ENCODE measurements at places on chromosomes 12 and 14.

DNA sequence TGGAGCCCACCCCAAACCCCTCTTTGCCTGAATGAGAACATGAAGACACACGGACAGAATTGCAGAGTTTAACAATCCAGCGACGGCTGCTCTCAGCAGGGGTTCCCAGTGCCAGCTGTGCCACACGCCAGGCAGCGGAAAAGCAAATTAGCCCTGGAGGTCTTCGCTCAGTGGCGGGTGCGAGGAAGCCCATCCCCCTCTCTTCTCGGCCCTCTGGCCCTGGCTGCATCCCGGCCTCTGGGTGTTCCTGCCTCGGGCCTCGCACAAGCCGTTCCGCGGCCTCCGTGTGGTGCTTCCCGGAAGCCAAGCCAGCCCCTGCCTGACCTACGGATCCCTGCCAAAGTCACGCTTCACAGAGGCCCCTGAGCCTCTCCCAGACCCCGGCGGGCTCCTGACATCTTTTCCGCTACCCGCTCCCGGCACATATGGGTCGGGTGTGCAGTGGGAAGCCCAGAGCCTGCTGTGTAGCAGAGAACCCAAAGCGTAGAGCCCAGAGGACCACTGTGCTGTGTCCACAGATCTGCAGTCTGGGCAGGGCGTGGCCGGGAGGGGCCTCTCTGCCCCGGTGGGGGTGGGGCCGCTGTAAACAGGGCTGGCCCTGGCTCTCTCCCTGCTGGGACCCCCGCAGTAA, 70.7 kb upstream of the GALNT9 start:
- no peak for DNase-seq

GRCh38 chr12:22121224-22121623, 75.2 kb downstream of the CMAS start:
- peak; percentile 35 for DNase-seq

DNA sequence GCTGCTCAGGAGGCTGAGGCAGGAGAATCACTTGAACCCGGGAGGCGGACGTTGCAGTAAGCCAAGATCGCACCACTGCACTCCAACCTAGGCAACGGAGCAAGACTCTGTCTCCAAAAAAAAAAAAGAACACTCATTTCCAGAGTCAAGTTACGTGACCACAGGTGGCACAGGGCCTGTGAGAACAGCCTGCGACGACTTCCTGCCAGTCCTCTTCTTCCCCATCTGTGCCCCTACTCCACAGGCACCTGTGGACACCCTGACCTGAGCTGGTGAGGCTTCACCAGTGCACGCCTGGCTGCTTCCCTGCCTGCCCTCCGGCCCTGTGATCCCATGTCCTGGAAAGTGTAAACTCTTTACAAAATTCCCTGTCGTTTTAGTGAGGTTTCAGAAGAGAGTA, 77.7 kb downstream of the PPP2R5C start:
- DNase-seq, result no peak

DNA sequence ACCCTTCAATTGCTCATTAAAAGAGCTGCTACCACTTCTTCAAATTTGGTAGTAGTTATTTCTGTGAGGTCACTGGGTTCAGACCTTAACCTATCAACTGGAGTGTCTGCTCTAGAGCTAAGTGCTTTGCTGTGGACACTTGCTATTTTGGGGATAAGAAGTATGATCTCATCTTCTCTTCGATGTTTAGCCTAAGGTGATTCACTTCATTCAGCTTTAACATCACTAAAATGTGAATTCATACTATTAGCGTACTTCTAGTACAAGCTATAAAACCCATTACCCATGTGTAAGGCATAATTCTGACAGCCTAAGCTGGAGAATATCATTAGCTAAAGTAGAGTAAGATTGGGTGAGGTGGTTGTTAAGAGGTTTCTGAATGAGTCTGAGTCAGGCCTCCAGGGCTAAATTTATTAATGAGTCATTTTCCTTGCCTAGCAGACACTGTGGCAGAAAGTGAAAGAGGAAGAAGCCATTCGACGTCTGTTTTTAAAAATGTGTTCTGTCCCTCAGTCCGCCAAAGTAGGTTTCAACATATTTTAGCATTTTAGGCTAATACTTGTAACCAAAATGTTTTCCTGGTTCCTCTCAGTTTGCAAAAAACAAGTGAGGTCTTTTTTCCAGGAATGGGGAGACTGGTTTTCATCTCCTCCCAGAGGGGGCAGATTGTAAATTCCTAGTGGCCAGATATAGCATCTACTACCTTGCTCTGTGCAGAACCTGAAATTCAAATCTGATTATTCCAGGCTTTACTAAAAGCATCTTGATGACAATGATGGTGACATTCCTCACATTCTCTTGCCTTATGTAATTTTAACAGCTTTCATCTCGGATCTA, 103.6 kb downstream of the SSPN start:
- DNase-seq, result no peak

DNA sequence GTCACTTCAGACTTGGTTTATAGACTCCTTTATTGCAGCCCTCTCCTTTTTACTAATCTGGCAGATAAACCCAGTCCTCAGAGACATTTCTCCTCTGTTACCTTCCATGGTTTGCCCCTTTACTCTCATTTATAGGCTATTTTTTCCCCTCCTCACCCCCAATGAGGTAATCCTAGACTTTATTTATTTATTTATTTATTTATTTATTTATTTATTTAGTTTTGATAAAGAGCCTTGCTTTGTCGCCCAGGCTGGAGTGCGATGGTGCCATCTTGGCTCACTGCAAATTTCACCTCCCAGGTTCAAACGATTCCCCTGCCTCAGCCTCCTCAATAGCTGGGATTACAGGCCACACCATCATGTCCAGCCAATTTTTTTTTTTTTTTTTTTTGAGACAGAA, 8.4 kb downstream of the FGD4 start:
- DNase-seq, result no peak

GRCh38 chr12:49089821-49090773, 4.5 kb downstream of the DHH start:
- no peak for DNase-seq

DNA sequence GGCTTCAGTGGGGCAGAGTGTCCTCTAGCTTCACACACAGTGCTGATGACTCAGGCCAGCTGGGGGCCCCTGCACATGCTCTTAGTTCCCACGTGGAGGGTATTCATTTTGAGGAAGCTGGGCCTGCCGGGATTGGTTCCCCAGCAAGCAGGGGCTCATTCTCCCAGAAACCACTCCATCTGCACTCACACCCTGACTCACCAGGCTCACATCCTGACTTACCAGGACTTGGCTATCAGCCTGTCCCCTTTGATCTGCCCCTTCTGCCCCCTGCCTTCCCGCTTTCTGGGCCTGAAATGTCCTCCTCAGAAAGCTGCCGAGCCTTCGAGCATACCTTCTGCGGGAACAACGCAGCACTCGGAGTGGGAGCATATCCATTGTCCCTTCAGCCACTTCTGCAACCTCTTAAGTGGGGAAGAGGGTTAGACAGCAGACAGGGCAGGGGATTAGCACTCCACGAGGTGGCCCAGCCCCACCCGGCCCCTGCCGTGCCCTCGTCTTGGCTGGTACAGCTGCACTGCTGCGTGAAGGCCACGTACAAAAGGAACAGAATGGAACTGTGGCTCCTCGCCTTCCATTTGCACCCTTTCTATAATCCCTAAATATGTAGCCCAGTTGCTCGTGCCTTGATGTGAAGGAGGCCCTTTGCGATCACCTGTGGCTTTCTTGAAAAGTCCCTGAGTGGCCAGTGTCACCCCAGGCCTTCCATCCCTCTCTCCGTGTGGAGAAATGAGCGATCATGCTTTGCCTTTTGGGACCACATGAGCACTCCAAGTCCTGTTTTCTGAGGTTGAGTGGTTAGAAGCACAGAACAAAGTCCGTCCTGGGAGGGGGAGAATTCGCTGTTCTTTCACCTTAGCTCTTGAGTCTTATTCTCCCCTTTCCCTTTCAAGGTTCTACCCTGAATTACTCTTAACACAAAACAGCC, 26.1 kb downstream of the TPCN1 start:
- no peak for DNase-seq

DNA sequence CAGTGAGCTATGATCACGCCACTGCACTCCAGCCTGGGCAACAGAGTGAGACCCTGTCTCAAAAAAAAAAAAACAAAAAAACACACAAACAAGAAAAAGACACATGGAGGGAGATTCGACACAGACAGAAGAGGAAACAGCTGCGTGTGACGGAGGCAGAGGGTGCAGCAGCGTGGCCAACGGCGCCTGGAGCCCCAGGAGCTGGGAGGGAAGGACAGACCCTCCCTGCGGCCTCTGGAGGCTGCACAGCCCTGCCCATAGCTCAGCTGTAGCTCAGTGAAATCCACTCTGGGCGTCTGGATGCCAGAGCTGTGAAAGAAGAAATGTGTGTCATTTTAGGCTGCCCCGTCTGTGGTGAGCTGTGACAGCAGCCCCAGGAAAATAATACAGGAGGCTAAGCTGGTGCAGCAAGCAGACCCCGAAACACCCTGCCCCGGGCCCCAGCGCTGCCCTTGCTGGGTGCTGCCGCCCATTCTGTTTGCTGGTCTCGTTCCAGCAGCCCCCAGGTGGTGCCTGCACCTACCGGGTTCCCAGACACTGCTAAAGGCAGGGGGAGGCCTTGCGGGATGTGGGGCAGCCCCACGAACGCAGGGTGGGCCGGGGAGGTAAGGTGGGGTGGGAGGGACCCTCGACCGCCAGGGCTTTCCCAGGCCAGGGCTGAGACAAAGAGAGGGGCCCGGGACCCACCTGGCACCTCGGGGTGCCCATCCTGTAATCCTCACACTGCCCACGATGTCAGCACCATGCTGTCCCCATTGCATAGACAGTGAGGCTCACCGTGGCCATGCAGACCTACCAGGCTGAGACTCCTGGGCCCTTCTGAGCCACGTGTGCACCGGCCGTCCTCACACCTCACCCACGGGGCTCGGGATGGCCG, 21.2 kb downstream of the GALNT9 start:
- no peak for DNase-seq

DNA sequence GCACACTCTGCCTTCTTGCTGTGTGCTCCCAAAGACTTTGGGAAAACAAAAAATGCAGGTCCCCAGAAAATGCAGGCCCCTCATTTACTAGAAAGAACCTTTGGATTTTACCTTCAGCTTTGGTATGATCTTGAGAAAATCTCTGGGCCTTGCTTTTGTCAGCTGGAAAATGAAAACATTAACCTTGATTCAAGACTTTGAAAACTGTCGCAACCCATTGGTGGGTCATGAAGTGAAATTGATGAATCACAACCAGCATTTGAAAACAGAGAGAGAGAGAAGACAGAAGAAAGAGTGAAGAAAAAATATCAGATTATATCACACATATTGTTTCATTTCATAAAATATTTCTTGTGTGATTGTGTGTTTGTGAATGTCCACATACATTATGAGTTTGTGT, 322.5 kb downstream of the ZFP36L1 start:
- no peak for DNase-seq

GRCh38 chr12:52279422-52280318, 5.2 kb downstream of the KRT86 start:
- DNase-seq, result no peak

- no peak for DNase-seq
These were observed 9.5 kb upstream of the IRF2BPL start for GRCh38 chr14:77037938-77038568.

DNA sequence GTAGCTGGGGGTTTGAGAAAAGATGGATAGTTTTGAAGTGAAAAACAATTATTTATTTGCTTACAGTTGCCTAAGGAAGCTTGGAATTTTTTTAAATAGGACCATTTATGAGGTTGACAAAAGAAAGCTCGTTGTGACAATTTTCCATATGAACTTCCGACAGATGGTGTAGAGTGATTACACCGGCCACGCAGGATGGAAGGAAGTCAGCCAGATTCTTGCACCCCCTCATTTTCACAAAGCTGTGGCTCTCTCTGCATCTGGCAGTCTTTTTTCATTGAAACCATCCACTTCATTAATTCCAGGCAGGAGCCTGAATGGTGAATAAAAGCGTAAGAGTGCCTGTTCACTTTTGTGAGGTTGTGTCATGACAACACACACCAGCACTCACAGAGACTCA, 1284.1 kb downstream of the AACS start:
- DNase-seq, result no peak

- DNase-seq, result no peak
These were observed 1341.4 kb downstream of the FSCB start for GRCh38 chr14:43165651-43166050.

GRCh38 chr14:38207736-38208617, at the start of gene SSTR1:
SSTR1 (plus strand) TSS chr14:38207904; CDS start chr14:38209390, 1,486 bp downstream.
- no peak for DNase-seq

DNA sequence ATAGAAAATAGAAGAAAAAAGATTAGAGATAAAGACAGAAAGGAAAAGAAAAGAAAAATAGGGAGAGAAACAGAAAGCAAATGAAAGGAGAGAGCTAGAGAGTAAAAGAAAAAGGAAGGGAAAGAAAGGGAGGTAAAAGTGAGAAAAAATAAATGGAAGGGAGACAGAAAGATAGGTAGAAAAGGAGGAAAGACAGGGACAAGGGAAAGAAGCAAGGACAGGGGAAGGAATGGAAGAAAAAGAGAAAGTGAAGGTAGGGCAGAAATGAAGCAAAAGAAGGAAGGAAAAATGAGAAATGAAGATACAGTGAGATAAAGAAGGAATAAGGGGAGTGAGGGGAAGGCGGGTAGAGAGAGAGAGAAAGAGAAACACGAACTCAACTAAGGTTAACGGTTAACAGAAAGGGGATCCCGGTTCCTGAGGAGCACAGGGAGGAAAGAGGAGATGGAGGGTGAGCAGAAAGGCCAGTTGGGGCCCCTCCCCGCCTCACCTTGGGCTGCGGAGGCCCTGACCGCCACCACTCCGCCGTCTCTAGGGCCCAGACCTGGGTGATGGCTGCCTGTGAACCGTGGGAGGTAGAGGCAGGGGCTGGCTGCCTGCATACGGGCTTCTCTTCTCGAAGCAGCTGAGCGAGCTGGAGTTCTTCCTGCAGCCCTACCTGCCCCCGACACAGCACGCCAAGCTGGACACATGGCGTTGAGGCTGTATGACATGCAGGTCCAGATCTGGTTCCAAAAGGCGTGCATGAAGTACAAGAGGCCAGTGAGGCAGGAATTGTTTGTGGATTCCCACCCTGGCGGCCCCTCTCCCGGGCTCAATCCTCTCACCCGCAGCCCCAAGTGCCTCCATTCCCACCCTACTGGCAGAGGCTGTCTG, 59.5 kb downstream of the SMUG1 start:
- DNase-seq, result no peak

- no peak for DNase-seq
These were observed 770.9 kb upstream of the FOXG1 start for GRCh38 chr14:27995691-27996090.

DNA sequence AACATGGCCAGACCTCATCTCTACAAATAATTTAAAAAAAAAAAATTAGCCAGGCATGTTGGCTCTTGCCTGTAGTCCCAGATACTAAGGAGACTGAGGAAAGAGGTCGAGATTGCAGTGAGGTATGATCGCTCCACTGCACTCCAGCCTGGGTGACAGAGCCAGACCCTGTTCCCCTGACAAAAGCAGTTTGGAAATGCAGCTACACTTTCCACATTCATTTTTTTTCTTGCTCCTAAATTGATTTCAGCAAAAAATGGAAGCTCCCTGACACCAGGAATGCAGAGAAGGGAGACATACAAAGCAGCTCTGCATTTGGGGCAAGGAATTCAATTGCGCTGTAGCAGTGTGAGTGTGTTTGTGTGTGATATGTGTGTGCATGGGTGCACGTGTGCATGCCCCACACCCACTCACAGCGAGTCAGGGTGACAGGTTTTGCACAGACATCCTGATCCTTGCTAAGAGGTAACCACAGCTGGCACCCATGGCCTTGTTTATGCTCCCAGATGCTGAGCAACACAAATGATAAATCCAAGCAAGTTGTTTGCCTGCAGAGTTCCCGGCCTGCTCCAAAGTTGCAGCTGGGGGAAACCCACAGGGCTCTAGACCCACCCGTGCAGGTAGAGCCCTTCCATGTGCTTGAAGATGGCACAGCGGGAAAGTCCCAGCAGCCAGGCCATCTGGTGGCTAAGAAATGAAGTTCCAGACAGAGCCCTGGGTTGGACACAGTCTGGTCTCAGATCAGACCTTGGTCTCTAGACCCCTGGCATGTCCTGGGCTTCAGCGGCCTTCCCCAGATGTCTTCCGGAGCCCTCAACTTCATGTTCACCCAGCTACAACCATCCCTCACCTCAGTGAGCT, 25.9 kb upstream of the BDKRB2 start:
- DNase-seq, result no peak
